Mammary epithelial cell (primary cell): ENCODE measurements at places on chromosomes 2 and 18. TPM values are rescaled to one million over a fixed set of nuclear protein-coding genes. Genes with fewer than 3 reads are reported as not detected.

Gene REG1A
- total RNA-seq, result not detected in 2 replicates

Gene NEU2
- not detected for total RNA-seq

Gene AQP4
- not detected in 2 replicates for total RNA-seq

Gene FANCL
- total RNA-seq, result 10.2 TPM

Gene MYCN
- 0.50 TPM for total RNA-seq

Gene LAMA3
- 2,471 and 2,627 TPM in 2 replicates for total RNA-seq

Gene FSHR
- not detected in 2 replicates for total RNA-seq
